ENCODE measurements at places on chromosomes 4 and X.

DNA sequence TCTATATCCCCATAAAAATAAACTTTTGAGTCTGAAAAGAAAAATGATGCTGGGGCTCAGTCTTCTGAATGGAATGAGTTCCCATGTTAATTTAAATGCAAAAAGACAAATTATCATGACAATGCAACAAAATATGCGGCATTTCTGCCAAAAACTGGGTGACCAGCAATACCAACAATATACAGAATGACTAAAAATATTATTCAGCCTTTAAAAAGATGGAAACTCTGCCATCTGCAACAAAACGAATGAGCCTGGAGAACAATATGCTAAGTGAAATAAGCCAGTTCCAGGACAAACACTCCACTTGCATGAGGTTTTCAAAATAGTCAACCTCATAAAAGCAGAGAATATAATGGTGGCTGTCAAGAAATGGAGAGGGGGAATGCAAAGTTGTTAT is 558.5 kb downstream of the IL15 start:
- DNase-seq = no peak

DNA sequence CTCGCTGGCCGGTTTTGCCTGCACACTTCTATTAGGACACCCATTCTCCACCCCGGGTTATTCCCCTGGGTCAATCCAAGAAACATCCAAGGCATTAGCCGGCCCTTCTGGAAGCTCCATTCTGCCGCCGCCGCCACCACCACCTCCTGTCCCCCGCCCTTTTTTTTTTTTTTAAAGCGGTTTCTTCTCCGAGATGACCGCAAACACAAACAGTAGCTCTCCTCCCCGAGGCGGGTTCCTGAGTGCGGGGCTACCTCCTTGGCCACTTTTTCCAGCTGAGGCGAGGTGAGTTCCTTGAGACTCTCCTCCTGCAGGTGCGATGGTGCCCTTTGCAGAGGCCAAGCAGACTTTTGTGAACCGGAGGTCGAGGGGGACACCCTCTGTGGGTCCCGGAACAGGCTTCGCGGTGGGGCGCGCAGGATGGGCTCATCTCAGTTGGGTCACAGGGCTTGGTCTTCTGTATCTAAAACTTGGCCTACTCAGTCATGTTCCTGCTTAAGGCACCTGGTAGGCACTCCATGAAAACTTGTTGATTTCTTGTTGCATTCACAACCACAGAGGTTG is 930 bp downstream of the NWD2 start:
- DNase-seq = no peak

- DNase-seq = no peak
These were observed 105.0 kb downstream of the TBL1X start for GRCh38 chrX:9569876-9570301.

DNA sequence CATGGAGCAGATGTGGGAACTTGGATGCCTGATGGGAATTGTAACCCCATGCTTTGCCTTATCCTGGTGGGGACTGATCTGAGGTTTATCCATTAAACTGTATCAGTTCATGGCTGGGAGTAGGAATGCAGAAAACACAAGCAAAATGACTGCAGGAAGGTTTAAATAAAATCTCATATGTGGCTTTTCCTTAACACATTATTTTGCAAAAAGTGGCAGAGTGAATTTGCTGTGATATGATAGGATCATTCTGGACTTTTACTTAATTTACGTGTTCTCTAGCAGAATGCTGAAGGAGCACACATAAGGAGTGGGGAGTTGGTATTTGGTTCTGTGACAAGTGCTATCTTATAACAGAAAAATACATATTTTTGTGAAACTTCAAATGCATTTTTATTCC is 34.8 kb downstream of the REPS2 start:
- DNase-seq = no peak

DNA sequence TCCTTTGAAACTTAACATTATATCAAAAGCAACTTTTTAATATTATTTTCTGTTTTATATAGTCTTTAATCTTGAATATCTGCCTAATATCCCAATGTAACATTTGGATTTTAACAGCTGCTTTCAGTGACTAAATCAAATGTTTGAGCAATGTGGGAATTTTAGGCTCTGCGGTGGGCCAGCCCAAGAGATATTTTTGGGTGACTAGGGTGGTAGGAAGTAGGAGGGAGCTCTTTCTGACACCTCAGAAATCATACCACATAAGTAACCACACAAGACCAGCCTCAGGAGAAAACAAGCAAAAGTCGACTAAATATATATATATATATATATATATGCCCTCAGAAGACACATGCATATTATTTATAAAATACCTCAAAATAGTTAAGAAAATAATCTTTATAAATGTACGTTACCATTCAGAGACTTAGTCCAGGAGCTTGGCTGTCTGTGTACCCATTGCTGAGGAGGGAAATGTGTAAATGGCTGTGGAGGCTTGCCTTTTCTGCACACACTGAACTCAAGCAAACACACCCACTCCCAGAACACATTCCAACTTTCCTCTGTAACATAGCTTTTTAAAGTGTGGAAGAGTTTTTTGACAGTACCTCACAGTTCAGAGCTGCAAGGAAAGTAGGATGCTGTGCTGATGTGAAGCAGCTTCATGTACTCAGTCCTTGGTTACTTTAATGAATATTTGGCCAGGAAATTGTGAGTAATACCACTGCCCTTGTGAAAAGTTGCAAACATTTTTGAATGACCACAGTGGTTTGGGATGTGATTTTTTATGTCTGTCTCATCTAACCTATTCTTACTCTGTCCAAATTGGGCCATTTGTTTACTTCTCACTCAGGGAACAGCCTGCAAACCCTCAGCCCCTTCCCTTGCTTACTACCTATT is at the start of gene RTL3:
Gene RTL3, minus strand, starts transcription at position 484 of the 900 bp plus-strand sequence. CDS start 908 bp downstream, outside the sequence.
- no peak for DNase-seq

DNA sequence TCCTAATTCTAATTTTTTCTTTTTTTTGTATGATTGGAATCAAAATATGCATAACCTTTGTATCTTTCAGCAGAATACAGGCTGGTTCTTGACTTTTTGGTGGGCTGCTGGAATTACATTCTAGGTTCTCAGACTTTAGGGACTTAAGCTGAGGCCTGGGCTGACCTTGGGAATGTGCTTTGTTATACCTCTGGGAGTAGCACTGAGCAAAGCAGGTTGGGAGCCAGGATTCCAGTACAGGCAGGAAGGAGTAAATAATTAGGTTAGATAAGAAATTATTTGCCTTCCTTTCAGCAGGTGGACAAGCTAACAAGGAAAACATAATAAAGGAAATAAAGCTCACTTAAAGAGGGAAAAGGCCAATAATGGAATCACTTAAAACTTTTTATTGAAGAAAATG is 49.9 kb upstream of the SLC4A4 start:
- no peak for DNase-seq

DNA sequence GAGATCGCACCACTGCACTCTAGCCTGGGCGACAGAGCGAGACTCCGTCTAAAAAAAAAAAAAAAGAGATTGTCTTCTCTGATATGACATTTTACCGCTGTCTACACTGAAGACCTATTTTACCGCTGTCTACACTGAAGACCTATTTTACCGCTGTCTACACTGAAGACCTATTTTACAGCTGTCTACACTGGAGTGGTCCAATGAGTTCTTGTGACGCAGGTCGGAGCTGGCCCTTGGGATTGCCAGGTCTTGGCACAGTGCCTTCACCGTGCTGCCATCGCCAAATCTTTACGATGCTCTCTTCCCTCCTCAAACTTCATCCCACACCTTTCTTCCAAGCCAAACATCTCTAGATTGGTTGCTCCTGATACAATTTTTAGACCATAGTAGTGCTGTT is 183.1 kb upstream of the FAT1 start:
- no peak for DNase-seq

GRCh38 chr4:161991811-161992210 is 172.0 kb downstream of the FSTL5 start:
- no peak for DNase-seq

DNA sequence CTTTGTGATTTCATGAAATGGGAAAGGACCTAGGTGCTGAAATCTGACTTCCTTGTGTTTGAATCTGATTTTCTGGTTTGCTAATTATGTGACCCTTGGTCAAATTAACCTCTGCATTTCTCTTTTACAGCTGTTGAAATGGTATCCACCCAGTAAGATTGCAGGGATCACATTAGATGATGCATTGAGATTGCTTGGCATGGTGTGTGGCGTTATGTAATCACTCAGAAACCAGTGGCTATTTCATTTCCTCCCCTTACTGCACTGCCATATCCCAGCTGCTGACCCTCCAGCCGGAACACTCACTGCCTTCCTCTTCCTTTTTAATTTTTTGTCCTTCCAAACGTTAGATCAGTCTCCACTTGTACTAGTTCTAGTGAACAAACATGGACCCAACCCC is 79.0 kb downstream of the KLHL8 start:
- DNase-seq = no peak
